Stimulated activated CD8-positive, alpha-beta memory T cell treated with anti-CD3 and anti-CD28 coated beads, Interleukin-4, amount 100 ng/mL, for 4 hours (primary cell): ENCODE measurements at places on chromosomes 3 and 15.

DNA sequence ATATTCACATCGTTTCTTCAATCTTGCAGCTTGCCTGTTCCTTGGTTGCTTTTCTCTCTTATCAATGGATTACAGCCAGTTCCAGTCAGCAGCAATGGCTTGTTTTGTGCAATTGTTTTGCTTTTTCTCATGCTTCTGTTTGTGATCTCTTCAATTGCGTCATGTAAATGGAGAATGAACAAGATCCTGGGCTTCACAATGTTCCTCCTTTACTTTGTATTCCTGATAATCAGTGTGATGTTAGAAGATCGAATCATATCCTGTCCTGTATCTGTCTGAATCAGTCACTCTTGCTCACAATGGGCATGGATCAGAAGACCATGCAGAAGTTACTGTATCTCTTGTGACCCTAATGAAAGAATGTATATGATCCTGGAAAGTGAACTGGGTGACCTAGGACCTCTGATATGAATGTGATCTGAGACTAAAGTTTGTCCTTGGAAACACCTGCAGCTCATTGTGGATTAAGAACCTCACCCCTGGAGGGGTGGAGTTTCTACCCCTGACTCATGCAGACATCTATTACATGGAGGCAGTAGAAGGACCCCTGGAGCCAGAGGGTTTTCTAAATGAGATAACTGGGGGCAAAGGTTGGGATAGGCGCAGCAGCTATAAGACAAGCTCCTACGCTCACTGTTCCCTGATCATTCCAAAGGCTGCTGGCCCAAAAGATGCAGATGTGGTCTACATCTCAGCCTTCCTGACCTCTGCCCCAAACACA, 32.2 kb downstream of the SLC24A1 start:
- no peak for DNase-seq

DNA sequence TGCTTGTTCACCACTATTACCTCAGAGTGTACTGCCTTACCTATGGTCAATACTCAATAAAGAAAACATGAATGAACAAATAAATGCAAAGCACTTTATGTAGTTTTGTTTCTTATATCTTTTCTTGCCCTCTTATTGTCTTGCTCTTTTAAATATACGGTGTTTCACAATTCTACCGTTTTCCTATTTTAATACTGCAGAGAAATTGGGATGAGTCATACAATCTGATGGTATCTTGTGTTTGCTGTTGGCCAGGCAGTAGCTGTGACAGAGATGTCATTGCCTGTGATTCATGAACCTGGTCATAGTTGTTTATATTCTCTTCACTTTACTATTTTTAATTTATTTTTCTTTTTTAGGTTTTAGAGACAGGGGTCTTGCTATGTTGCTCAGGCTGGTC, 48.3 kb downstream of the SERP1 start:
- DNase-seq: no peak

- no peak for DNase-seq
Observed at GRCh38 chr3:77586216-77586615, 546.3 kb downstream of the ROBO2 start.

GRCh38 chr3:168881804-168882203, 781.7 kb downstream of the MECOM start:
- DNase-seq: no peak

DNA sequence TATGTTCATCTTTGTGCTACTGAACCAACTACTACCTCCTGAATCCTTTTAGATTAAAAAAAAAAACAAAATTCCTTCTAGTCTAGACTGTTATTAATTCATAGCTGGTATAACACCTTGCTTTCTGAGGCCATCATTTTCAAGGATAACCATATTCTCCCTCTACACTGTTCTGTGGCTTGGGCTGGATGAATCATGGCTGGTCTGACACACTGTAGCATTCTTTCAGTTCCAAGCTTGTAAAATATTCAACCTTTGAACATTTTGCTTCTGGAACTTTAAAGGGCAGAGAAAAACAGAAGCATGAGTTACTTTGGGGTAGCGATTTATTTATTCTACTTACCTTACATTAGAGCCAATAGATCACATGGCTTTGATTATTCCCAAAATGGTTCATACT, 7.6 kb downstream of the HSPBAP1 start:
- DNase-seq: no peak

DNA sequence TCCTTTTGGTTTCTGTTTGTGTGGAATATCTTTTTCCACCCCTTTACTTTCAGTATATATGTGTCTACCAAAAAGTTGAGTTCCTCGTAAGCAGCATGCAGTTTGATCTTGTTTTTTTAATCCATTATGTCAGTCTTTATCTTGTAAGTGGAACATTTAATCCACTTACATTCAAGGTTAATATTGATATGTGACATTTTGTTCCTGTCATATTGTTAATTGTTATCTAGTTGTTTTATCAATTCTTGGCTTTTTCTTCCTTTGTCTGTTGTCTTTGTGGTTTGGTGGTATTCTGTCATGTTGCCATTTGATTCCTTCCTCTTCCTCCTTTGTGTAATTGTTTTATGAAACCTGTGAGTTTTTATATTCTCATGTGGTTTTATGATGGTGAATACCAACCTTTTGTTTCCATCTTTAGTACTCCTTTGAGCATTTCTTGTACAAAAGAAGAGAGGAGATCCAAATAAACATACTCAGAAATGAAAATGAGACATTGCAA, 43.4 kb upstream of the XCR1 start:
- no peak for DNase-seq

DNA sequence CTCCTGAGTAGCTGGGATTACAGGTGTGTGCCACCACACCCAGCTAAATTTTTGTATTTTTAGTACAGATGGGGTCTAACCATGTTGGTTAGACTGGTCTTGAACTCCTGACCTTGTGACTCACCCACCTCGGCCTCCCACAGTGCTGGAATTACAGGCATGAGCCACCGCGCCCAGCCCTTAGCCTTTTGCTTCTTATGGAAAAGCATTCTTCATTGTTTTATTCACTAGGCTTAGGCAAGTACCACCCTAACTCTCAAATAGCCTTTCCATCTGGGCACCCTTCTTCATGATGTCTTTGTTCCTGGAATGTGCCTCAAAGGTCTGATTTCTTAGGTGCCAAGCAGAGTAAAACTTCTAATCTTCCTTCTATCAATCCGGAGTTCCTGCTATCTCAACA, 641.8 kb downstream of the FHIT start:
- DNase-seq: no peak

DNA sequence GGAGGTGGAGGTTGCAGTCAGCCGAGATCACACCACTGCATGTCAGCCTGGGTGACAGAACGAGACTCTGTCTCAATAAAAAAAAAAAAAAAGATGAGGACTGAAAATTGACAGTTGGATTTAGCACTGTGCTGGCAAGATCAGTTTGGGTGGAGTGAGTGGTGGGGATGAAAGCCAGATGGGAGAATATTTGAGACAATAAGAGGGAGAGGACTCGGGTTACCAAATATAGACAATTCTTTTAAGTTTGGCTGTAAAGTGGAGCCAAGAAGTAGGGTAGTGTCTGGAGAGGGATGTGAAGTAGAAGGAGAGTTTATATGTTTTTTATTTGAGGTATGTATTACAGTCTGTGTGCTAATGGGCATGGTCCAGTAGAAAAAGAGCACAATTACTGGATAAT, 20.4 kb downstream of the TMOD3 start:
- DNase-seq: no peak

DNA sequence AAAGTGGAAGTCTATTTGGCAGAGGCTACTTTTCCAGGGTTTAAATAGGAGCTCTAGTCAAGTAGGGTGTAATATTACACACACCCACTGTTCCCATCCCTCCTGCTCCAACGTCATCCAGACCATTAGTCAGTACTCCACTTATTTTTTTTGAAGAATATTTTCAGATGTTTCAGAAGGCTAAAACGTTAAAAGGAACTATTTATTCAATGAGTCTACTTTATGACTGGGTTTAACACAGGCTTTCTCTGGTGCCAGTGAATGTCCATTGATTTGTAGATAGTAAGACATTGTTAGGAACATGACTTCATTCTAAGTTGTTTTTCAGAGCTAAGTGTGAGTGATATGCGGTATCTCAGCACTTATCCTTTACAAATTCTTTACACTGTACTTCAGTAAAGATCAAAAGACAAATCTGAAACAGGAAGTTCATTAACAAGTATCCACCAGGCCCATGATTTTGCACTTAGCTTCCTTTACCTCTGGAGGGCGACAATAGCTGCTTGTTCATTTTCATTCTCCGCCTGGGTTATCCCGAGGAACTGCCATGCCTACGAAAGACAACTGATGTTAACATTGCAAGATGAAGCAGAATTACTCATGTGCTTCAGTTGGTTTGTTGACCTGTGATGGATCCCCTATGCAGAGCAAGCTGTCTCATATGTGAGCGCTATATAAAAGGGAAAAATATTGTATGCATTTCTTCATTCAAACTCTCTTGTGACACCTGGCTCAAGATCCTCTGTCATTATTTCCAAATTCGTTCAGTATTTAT, 158.7 kb downstream of the USP13 start:
- no peak for DNase-seq

- DNase-seq: no peak
Observed at GRCh38 chr15:85440451-85440850, 60.0 kb downstream of the AKAP13 start.

- no peak for DNase-seq
Observed at GRCh38 chr3:23648326-23648995, 157.3 kb upstream of the UBE2E1 start.

DNA sequence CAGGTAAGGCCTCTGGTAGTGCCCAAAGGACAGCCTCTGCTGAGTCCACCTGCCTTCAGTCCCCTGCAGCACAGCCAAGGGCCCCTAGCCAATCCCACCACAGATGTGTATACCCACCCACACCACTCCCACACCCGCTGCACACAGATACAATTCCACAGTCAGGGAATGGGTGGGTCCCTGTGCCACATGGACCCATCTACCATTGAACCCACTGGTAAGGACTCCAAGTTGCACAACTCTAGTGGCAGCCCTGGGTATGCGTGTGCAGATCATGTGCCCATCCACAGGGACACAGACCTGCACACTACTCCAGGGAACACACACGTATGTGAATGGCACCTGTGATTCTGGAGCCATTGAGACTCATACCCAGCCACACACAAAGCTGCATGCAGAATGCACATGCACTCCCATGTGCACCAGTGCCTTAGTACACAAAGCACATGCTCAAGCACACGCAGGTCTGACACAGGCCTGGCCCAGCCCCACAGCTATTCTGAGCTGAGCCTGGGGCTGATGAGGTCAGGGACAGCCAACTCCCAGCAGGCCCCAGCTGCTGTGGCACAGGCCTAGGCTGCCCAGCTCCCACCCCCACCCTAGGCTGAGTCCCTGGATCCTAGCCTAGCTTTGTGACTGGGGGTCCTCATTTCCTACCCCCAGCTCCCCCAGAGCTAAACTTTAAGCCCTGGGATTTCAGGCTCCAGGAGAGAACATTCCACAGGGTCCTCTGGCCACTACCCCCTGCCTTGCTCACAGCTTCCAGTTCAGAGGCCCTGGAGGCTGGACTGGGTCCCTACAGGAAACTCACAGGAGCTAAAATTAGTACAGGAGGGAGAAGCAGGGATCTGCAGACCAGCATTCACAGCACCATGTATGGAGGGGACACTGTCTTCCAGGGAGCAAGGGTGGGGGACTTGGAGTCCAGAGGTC, 2.7 kb upstream of the ALS2CL start:
- no peak for DNase-seq

GRCh38 chr3:1195947-1196346, 103.1 kb downstream of the CNTN6 start:
- no peak for DNase-seq

DNA sequence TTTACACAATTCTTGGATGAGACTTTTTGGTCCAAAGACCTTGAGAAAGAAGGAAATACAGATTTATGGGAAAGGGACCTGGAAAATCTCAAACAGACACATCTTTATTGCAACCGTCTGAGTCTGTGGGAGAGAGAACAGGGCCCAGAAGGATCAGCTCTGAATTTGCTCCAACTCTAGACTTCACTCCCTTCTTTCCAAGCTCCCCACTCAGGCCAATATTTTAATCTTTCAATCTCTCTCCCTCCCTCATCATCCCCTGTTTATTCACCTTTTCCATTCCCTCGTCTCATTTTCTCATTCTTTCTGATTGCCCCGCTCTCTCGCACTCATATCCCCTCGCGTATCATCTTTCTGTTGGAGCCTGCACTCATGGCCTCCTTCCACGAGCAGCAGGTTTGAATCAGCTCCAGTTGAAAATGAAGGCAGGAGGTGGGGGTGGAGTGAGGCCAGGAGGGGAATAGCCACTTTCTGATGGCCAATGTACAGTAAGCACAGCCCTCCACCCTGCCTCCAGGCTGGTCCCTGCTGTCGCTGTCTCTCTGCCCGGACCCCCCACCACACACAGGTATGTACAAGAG, 63.6 kb upstream of the BOC start:
- no peak for DNase-seq

- DNase-seq: no peak
Observed at GRCh38 chr3:67678665-67679064, 24.3 kb upstream of the SUCLG2 start.

- DNase-seq: no peak
Observed at GRCh38 chr15:68151277-68151676, 53.9 kb downstream of the CALML4 start.

GRCh38 chr15:66130496-66131034, 123.0 kb downstream of the MEGF11 start:
- DNase-seq: no peak

DNA sequence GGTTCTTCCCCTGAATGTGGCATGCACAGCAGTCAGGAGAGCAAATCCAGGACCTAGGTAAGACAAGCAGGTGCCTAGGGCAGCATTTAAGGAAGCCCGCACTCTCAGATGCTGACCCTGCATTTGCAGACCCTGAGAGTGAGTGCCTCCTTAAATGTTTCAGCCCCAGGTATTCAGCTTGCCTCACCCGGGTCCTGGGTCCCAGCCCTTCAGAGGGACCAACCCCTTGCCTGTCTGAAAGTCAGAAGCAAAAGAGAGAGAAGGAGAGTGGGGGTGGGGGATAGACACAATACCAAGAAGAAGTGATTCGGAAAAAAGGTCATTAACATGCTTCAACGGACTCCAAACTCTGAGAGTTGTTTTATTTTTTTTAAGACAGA, 75.0 kb downstream of the MEGF11 start:
- no peak for DNase-seq

- DNase-seq: no peak
Observed at GRCh38 chr3:69012800-69013252, 658 bp downstream of the EOGT start.
